ENCODE measurements at places on chromosomes 5 and 9.

DNA sequence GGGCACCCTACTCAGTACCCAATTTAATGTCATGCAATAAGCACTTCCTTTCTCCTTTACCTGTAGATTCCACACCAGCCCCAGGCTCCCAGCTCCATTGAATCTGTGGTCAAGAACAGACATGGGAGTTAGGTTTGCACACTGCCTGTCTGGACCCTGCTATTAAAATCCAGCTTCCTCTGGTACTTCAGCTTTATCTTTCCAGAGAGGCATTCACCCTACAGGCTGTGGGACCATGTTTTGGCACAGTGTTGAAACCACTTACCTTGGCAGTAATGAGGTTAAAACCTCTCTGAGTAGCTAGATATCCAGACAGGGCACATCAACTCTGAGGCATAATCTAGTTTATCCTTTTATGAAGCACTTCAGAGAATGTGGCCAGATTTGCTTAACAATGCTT is 191.5 kb upstream of the PCSK5 start:
- peaks cover 5% of the 10 kb centered on the region for H3K36me3 ChIP-seq
- DNase-seq: no peak
- no peaks in the 10 kb centered on the region for H3K27me3 ChIP-seq
- no peaks in the 10 kb centered on the region for H3K4me1 ChIP-seq
- no peak overlapping the region for H3K27ac ChIP-seq

DNA sequence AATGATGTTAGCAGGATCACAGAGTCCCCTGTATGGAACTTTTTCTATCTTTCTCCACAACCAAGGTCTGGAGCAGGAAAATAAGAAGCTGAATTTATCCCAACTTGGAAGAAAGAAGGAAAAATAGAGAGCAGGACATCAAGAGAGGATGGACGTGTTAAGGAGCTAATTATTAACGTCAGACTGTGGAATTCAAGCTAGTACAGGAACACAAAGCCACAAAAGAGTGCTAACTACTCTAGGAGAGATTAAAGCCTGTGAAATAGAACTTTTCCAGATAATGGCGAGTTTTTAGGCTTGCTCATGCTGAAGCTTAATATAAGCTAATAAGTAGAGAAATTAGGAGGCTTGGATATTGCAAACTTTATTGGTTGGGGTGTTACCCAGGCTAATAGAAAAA is 632 bp upstream of the SPINK13 start:
- no peak for DNase-seq
- no peak overlapping the region for H3K27ac ChIP-seq
- no peaks in the 10 kb centered on the region for H3K4me1 ChIP-seq
- no peaks in the 10 kb centered on the region for H3K27me3 ChIP-seq
- H3K36me3 ChIP-seq: no peaks in the 10 kb centered on the region

DNA sequence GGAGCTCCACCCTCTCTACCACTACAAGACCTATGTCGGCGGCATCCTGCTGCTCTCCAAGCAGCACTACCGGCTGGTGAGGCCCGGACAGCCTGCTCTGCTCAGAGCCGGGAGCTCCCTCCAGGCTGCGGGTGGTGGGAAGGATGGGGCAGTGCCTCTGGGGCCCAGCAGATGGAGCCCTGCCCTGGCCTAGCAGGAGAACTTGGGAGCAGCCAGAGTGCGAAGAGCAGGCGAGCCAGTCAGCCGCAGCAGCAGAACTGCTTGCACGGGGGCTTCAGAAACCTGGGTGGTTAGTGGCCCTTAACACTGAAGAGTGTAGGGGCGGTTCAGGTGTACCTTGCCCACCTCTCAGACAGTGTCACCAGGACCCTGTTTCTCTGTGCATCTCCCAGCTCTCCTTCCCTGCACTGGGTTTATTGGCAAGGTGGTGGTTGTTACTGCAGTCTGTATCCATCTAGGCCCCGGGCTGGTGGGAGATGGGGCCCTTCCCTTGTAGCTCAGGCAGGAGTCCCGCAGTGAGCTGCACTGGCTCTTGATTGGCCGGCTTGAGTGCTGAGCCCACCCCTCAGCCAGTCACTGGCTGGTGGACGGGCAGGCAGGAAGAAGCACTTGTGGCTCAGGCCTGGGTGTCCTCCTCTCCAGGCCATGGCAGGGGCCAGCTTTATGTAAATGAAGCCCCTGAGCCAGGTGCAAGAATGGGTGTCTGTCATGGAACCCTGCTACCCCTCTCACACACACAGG is 7.7 kb downstream of the B4GALT7 start:
- H3K36me3 ChIP-seq: peaks cover 4% of the 10 kb centered on the region
- peak overlapping the region; percentile 48 for H3K27ac ChIP-seq
- H3K27me3 ChIP-seq: peaks cover 3% of the 10 kb centered on the region

DNA sequence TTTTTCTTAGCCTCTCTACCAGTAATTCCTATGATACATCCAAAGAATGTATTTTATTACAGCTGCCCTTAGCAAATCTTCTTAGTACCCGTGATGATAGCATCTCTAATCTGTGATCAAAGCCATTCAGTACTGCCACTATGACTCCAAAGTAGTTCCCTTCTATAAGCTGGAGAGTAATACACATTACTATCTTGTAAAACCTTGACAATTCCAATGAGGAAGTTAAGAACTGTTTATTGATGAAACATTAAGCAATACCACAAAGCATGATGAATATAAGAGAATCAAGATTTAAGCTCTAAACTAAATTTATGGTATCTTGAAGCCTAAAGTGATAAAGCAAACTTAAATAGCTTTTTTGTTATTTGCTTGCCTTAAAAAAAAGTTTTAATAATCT is 86.1 kb downstream of the SMIM23 start:
- H3K4me3 ChIP-seq: no peak overlapping the region
- peaks cover 64% of the 10 kb centered on the region for H3K36me3 ChIP-seq
- no peak for DNase-seq
- H3K4me1 ChIP-seq: peaks cover 33% of the 10 kb centered on the region
- no peaks in the 10 kb centered on the region for H3K27me3 ChIP-seq

DNA sequence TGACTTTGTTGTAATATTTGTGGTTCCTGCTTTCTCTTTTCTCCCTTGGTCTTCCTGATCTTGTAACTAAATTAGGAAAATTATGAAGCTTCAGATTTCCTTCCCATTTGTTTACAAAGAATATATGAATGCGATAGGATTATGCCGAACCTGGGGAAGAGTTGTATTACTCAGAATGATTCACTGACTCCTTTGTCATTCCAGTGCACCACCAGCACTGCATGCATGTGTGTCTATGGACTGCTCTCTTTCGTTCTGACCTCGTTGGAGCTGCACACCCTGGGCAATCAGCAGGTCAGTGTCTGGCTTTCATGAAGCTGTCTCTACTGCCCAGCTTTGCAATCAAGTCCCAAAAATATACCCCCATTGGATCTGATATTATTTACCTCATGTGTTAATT is 25.5 kb downstream of the NUP188 start:
- no peak overlapping the region for H3K4me3 ChIP-seq
- H3K27me3 ChIP-seq: no peaks in the 10 kb centered on the region
- no peaks in the 10 kb centered on the region for H3K4me1 ChIP-seq
- peaks cover 73% of the 10 kb centered on the region for H3K36me3 ChIP-seq
- no peak for DNase-seq
- peak overlapping the region; percentile 83 for H3K27ac ChIP-seq

DNA sequence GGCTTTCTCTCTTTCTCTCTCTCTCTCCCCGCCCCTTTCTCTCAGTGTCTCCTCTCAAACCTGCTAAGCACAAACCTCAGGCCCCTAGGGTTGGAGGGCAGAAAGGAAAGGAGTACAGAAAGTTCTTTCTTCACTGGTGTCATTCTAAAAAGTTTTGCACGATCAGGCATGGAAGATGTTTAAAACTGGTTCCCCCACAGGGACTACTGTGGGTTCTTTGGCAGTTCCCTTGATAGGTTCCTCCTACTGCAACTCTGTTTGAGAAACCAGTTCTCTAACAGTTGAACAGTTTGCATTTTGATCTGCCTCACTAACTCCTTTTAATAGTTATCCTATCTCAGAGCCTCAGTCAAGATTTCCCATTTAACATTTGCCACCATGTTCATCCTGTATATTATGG is 82.9 kb downstream of the CDO1 start:
- no peaks in the 10 kb centered on the region for H3K36me3 ChIP-seq
- DNase-seq: no peak
- peak overlapping the region; percentile 91 for H3K27ac ChIP-seq
- peaks cover 4% of the 10 kb centered on the region for H3K27me3 ChIP-seq

DNA sequence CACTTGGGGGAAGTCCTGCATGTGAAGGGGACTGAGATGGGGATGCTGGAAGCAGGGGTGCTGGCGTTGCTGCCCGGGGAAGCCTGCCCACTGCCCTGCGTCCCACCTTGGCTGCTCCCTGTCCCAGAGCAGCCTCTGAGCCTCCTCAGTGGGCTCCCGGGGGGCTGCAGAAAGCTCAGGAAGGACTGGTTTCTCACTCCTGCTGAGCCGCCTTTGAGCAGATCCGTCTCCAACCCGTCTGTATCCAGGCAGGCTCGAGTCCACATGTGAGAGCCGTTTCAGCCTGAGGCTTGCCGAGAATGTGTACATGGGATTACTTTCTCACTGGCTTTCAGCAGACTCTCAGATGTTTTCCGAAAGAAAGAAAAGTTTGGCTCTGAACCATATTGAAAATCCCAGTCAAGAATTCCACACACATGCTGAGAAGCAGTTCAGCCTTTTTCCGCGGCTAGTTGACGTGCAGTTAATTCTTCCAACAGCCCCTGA is 95.3 kb upstream of the COL5A1 start:
- peak overlapping the region; percentile 22 for H3K27ac ChIP-seq
- peaks cover 7% of the 10 kb centered on the region for H3K27me3 ChIP-seq
- DNase-seq: no peak

- no peaks in the 10 kb centered on the region for H3K36me3 ChIP-seq
- H3K4me3 ChIP-seq: peak overlapping the region; percentile 60
Observed at GRCh38 chr9:4762886-4763541, 22.0 kb upstream of the AK3 start.

GRCh38 chr9:121453232-121453892 is 46.3 kb downstream of the GGTA1 start:
- H3K36me3 ChIP-seq: no peaks in the 10 kb centered on the region
- DNase-seq: no peak
- H3K27ac ChIP-seq: no peak overlapping the region
- peaks cover 7% of the 10 kb centered on the region for H3K27me3 ChIP-seq
- peaks cover 14% of the 10 kb centered on the region for H3K4me1 ChIP-seq
- H3K4me3 ChIP-seq: no peak overlapping the region

GRCh38 chr5:132458651-132459030 is 31.9 kb downstream of the IRF1 start:
- H3K27ac ChIP-seq: no peak overlapping the region
- no peaks in the 10 kb centered on the region for H3K36me3 ChIP-seq
- H3K4me1 ChIP-seq: peaks cover 38% of the 10 kb centered on the region
- peaks cover 12% of the 10 kb centered on the region for H3K27me3 ChIP-seq

DNA sequence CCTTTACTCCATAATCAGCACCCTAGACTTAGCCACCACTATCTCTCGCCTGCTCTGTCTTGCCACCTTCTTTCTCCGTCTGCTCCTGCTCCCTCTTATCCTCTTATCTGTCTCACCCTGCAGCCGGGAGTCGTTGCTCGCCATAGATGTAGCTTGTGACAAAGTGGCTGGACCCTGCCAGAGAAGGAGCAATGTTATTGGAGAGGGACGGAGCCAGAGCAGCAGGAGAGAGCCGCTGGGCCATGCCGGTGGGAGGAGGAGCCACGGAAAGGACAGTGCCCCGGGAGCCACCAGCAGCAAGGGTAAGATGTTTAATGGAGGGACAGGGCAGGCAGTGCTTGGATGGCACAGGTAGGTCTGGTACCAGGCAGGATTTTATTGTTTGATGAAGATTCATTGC is 137.3 kb downstream of the SEC61B start:
- DNase-seq: peak; percentile 16
- no peaks in the 10 kb centered on the region for H3K36me3 ChIP-seq
- no peak overlapping the region for H3K4me3 ChIP-seq

DNA sequence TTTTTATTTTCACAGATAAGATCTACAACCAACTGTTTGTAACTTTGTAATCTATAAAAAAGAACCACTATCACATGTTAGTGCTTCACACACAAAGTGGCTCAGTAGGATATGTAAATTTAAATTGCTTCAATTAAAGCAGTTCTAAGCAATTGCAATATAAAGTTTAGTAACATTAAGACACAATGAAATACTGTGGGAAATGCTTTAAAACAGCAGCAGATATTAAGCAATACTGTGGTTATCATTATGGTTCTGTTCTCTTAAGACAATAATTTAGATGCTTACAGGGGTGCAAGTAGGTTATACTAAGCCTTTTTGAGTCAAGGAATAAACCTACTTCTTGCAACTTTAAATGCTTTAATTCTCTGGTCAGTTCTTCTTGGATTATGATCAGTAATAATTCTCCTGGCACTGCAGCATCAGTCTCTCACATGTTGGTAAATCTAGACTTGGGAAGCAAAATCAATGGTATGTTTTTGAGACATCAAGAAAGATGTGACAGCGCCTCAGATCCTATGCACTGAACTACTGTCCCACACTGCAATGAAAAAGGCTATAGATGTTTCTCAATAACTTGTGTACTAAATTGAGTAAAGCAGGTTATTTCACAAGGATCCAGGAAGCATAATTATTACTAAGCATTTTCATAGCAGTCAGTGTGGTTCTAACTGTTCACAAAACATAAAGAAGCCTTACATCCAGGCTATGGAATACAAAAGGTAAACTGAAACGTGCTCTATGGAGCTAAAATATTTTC is 338.7 kb upstream of the PDE4D start:
- H3K27me3 ChIP-seq: no peaks in the 10 kb centered on the region
- no peaks in the 10 kb centered on the region for H3K36me3 ChIP-seq
- no peak overlapping the region for H3K4me3 ChIP-seq
- no peak for DNase-seq
- H3K27ac ChIP-seq: no peak overlapping the region

GRCh38 chr5:95644351-95645042 is 2.1 kb upstream of the RFESD start:
- DNase-seq: peak; percentile 27
- peaks cover 10% of the 10 kb centered on the region for H3K4me1 ChIP-seq
- H3K4me3 ChIP-seq: no peak overlapping the region
- no peaks in the 10 kb centered on the region for H3K27me3 ChIP-seq

DNA sequence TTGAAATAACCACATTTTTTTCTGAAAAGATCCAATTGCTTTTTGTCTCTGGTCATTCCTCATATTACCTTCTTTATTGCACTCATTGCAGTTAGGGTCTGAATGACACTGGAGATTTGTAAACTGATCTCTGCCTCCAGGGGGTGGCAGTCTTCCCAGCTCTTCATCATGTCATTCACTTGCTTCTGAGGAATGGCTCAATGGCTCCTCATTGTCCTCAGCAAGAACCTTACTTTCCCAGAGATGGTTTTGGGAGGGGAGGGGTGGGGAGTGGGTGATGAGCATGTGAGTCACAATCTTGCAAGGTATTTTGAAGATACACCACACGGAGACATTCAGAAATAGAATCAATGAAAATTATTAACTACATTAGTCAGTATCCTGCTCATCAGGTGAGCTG is 159.8 kb upstream of the GAS1 start:
- no peak overlapping the region for H3K27ac ChIP-seq
- DNase-seq: no peak
- no peak overlapping the region for H3K4me3 ChIP-seq
- peaks cover 7% of the 10 kb centered on the region for H3K36me3 ChIP-seq
